ENCODE measurements at places on chromosomes 5 and 9.

- DNase-seq = no peak
Observed at GRCh38 chr5:61589946-61590345, 257.9 kb downstream of the ZSWIM6 start.

- no peak for DNase-seq
Observed at GRCh38 chr5:148372166-148372725, 11.5 kb upstream of the FBXO38 start.

GRCh38 chr9:135502168-135502872, 1.8 kb downstream of the MRPS2 start:
- DNase-seq = no peak

- DNase-seq = no peak
Observed at GRCh38 chr5:139881143-139881733, 85.6 kb downstream of the PSD2 start.

GRCh38 chr9:19650312-19650711, 138.5 kb downstream of the SLC24A2 start:
- DNase-seq = no peak

GRCh38 chr5:82884821-82885471, 192.2 kb downstream of the TMEM167A start:
- no peak for DNase-seq

All from stimulated activated CD8-positive, alpha-beta memory T cell treated with anti-CD3 and anti-CD28 coated beads, Interleukin-7, amount 100 ng/mL, for 4 hours (primary cell).